ENCODE measurements at places on chromosomes 11 and 22.

DNA sequence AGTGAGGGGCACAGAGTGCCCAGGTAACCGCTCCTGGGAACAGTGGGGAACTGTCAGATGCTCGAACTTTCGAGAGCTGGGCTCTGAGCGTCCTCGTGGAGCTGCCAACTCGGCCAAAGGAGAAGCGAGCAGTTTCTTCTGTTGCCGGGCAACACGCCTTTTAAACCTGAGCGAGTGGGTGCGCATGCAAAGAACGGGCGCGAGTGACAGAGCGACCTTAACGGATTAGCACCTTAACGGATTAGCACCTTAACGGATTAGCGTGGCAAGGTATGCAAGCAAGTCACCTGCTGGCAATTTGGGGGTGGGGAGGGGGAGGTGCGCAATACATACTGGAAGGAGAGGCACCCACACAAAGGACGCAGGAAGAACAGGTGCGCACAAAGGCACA lies 61.8 kb upstream of the PRODH start:
- DNase-seq: no peak

GRCh38 chr22:28344918-28345703 lies 334.5 kb downstream of the TTC28 start:
- DNase-seq: no peak

- DNase-seq: no peak
Observed at GRCh38 chr22:20465759-20466077, 28.1 kb upstream of the SCARF2 start.

DNA sequence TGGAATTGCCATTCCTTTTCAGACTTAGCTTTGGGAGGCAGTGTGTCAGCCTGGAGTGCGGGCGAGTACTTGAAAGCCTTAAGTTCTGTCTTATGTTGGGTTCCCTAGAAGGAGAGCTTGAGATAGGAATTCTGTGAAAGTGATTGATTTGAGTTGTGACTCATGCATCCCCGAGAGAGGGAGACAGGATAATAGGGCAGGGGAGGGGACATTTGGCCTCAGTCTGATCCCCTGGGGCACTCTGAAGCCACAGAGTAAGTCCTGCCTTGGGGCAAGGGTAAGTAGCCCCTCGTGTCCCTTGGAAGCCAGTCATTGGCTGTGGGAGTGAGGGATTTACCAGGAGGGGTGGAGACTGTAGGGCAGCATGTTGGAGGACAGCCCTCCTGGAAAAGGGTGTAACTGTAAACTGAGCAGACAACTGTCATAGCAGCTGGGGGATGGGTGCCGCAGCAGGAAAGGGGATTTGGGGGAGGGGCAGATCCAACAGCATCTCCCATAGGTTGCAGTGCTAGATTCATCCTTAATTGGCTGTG lies 44.0 kb downstream of the KIAA1671 start:
- DNase-seq: peak; percentile 78

GRCh38 chr11:3841426-3842350 lies 929 bp upstream of the RHOG start:
- DNase-seq: peak; percentile 52

- DNase-seq: no peak
Observed at GRCh38 chr22:46237453-46238124, 12.5 kb downstream of the CDPF1 start.
